ENCODE measurements at places on chromosomes 5 and 9.

GRCh38 chr5:153629027-153629895, 138.8 kb downstream of the GRIA1 start:
- no peak for DNase-seq

DNA sequence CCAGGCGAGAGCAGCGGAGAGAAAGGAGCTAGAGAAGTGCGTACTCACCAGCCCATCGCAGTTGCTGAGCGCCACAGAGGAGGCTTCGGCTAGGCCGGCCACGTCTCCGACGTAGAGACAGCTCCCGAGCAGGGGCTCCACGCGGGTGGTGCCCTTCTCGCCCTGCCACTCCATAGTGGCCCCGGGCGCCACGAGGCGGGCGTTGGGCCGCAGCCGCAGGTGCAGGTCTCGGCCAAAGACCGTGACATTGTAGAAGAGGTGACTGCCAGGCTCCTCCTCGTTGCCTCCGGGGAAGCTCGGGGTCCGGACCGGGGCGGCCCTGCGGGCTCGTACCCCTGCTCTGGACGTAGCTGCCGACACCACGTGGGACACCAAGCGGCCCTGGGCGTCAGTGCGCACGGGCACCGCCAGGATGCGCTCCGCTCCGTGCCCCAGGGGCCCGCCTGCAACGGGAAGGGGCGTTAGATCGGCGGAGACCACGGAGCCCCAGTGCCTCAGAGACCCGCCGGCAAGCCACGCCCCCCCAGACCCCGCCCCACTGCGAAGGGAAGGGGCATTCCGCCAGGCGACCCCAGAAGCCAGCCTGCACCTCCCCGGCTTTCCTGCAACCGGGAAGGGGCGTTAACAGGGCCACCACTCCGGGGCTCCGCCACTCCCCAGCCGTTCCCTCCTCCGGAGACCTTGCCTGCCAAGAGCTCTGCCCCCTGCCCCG, 1.4 kb downstream of the ADAMTS2 start:
- peak; percentile 50 for DNase-seq

DNA sequence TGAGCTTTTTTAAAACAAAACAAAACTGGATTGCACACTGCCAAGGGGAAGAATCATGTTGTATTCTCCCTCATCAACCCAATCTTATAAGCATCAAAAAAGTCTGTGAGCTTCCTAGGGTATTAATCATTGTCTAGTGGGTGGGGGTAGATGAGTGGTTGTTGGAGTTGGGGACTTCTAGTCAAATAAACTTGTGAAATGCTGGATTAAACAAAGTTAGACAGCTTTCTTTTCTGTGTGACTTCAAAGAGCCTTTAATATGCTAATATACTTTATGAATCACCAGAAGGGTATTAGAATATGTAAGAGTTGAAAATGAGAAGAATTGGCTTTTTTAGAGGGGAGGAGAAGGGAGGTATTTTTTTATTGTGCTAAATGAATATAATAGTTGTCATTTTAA, 87.7 kb downstream of the GALNT10 start:
- no peak for DNase-seq

DNA sequence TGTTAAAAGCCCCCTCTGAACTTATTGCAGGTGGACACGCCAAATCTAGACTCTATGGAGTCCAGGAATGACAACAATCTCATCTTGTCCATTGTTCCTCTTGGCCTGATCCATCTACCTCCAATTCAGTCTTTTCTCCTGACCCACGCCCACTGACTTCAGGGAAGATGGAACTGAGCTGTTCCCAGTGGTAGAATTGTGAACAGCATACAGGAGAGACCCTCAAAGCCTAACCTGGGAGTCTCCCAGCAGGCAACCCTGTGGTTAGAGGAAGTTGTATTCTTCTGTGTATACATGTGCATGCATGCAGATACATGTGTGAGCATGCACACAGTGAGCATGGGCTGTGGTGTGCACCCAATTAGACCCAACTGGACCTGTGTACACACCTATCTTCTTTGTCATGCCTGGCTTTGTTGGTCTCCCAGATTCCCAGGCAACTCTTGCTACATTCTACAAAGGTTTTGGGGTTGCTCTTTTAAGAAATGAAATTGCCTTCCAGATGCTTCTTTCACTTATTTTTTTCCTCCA, 286.0 kb downstream of the ZSWIM6 start:
- DNase-seq = no peak

DNA sequence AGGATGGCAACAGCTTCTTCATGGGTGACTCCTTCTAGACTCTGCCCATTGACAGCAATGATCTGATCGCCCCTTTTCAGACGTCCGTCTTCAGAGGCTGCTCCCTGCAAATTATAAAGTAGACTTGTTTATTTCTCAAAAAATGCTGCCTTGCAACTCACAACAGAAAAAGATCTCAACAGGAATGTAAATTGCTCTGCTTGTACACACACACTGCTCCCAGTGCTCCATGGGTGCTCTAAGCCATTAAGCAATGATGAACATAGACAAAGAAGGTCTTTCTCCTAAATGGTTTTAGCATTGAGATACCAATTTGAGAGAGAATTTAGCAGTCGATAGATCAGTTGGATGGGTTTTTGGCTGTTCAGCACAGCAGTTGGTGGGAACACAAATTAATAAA, 172.5 kb downstream of the MPDZ start:
- DNase-seq = no peak

DNA sequence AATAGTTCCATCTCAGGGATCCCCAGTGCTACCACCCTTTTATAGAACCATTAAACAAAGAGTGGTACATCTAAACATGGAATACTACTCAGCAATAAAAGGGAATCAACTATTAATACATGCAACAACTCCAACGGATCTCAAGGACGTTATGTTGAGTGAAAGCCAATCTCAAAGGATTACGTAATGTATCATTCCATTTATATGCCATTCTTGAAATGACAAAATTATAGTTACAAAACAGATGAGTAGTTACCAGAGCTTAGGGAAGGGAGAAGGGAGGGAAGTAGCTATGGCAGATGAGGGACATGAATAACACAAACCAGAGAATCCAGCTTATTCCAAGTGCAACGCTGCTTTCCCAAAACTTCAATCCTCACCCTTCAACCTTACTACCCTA, 69.5 kb downstream of the ACTL7B start:
- DNase-seq = no peak

DNA sequence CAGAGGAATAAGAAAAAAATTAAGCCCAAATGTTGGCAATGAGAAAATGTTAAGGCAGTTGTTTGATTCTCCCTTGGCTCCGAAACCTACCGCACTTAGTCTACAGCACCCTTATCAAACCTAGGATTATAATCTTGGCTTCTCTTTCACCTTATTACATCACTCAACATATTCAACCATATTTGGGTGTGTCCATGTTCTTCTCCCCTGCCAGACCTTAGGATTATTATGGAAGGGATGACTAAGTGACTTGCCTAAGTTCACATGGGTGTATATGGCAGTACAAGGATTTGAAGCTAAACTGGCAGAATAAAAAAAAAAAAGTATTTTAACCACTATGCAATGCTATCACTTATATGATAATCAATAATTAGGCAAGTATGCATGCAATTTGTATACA, 76.4 kb downstream of the PLK2 start:
- DNase-seq = no peak

GRCh38 chr5:137630972-137631370, 104.9 kb downstream of the KLHL3 start:
- DNase-seq = no peak

GRCh38 chr5:165627548-165628170, 2122.2 kb downstream of the MAT2B start:
- DNase-seq = no peak

DNA sequence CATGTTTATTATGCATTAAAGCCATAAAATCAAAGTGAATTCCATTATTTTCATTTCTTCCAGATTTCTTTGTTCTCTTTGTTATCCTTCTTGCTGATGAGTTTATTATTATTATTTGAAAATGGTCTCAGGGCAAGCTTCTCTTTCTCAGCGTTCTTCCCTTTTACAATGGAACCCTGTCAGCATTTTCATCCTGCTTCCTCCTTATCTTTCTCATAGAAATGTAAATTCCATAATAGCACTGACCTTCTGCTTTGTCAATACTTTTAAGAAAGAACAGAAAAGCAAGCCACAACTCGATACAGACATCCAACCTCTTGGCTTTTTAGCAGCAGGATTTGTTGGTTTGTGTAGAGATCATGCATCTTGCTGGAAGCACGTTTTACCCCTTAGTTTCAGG, 114.0 kb upstream of the BASP1 start:
- no peak for DNase-seq

GRCh38 chr9:127905788-127906191, 6.4 kb upstream of the ST6GALNAC6 start:
- DNase-seq = peak; percentile 65

DNA sequence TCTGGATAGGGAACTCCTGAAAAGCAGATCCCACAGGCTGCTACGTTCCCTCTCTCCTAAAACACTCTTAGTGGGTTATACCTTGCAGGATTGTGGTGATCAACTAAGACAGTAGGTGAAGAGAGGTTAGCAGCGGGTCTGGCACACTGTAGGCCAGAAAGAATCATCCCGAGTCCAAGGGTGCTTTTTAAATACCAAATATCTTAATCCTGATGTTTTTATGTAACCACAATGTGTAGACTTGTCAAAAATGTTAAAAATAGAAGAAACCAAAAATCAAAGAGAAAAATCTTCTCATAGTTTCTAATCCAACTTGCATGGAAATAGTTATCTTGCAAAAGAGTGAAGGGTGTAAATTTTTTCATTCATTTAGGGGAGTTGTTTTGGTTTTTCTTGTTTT, 52.3 kb upstream of the IFNK start:
- no peak for DNase-seq

GRCh38 chr5:37417347-37417746, 38.2 kb downstream of the WDR70 start:
- DNase-seq = no peak

DNA sequence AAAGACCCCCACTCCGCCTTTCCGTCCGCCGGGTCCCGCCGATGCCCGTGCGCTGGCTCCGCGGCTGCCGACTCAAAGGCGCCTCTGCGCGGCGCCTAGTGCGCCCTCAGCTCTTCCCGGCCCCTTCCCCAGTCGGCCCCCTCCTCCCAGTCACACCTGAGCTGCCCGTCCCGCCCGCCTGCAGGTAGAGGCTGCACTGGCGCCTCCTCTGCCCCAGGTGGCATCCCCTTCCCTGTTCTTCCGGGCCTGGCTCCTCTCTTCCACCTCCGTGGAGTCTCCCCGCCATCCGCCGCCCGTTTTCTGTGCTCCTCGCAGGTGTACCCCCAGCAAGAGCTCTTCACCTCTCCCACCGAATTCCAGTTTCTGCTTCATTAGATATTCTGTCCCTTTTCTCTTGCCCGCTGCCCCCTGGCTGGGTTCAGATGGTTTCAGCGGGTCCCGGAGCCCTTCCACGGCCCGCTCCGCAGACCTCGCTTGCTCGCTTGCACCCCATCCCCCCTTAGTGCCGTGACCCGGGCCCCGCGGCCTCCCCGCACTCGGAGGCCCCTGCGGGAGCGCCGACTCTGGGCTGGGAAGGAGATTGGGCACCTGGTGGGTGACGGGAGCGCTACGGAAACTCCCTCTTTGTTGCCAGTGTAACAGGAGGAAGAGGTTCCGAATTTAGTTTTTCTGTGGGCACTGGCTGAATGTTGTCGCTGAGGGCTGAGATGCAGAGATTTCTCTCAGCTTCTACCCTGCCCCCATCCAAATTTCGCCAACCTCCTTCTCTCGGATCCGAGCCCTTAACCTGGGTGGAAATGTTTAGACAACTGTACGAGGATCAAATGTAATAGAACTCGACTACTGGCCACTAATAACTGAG, 809 bp downstream of the SLC44A1 start:
- DNase-seq = peak; percentile 50

GRCh38 chr5:19229179-19229835, 758.7 kb downstream of the CDH18 start:
- DNase-seq = no peak

DNA sequence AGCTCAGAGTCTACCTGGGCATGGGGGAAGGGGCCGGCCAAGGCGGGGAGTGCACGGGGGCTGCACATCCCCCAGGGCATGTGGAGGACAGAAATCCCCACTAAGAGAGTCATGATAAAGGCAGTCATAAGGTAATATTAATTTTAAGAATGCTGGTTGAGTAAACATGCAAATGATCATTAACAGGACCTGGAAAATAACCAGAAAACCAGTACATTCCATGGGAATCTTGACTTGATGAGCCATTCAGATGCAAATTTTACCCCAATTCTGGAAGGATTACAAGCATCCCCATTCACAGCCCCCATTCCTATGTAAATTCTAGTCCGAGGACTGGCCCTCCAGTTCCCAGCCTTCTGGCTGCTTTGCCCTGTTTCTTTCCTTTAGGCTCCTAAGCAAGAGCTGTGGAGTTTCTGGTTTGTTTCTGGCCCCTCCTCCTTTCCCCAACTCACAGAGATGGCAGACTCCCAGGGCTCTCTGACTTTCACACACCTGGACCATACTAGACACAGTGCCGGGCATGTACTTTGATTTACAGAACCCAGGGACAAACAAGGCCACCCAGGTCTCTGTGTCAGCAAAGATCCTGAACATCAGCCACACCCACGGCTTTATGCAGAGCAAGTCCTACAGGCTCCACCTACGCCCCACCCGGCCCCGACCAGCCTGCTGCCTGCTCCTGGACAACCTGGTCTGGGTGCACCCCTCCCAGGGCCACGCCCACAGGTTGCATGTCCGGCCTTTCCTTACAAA, 62.7 kb downstream of the SEMA4D start:
- DNase-seq = no peak

DNA sequence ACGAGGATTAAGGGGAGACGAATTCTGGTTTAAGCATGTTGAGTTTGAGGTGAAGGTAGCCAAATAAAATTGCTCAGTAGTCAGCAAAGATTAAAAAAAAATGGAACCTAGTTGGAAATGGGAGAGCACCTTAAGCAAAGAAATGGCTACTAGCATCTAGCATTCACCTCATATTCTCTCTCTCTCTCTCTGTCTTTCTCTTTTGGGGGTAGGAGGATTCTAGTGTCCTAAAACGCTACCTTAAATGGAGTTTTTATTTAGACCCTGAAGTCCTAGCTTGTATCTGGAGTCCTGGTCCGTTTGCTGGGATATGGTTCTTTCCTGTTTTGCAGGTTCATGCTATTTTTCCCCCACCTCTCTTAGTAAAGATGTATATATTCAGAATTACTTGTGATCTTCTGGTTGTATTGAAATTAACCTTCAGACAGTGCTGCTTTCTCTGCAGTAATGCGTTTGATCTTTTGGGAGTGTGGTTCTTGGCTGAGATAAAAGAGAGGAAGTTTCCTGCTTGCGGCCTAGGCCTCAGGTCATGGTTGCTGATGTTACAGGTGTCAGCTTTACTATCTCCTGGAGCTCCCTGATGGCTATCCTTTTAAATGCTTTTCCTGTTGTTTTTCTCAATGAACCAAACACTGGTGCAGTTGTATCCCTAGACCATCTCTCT, 8.0 kb downstream of the TGFBR1 start:
- peak; percentile 17 for DNase-seq

Data from stimulated activated CD4-positive, alpha-beta T cell treated with anti-CD3 and anti-CD28 coated beads, Interleukin-15, amount 100 ng/mL, for 24 hours (primary cell).